ENCODE measurements at places on chromosomes 13 and 19.

DNA sequence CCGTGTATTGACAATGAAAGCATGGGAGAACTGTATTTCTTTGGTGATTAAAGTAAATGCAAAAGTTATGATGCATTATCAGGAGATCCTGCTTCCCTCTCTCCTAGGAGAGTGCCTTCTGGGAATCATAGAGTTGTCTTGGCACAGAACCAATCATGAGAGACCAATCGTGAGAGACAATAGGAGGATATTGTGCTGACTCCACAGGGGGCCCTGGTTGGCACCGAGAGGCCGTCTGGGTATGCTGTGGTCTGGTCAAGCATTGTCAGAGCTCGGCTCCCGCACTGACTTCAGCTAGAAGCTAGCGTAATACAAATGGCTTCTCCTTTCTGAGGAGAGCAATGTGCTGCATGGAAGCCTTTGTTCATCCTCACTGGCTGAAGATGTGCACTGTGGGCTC, 131.5 kb upstream of the GJB6 start:
- H3K36me3 ChIP-seq, result no peaks in the 10 kb centered on the region
- no peak overlapping the region for H3K27ac ChIP-seq
- peaks cover 12% of the 10 kb centered on the region for H3K4me1 ChIP-seq
- H3K4me3 ChIP-seq, result no peak overlapping the region

- H3K36me3 ChIP-seq, result no peaks in the 10 kb centered on the region
- H3K27ac ChIP-seq, result no peak overlapping the region
- peaks cover 41% of the 10 kb centered on the region for H3K27me3 ChIP-seq
- H3K4me3 ChIP-seq, result no peak overlapping the region
- H3K4me1 ChIP-seq, result no peaks in the 10 kb centered on the region
Measured at GRCh38 chr13:98697791-98698190, 54.7 kb downstream of the SLC15A1 start.

DNA sequence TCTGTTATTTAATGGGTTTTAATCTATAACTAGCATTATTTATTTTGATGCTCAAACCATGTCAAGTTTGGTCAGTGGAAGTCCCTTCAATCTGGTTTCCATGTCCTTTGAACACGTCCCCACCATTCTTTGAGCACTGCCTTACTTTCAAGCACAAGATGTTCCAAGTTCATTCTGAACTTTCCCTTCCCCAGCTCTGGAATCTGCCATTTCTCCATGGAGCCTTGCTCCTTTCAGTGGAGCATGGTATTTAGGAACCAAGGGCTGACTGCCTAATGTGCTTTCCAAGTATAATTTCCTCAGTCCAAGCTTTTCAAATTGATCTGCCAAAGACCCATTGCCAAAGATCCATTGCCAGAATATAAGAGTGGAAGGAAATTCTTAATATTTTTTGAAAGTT, 1.1 kb upstream of the ZNF546 start:
- H3K27me3 ChIP-seq, result no peaks in the 10 kb centered on the region
- H3K4me1 ChIP-seq, result peaks cover 37% of the 10 kb centered on the region
- no peak for DNase-seq
- H3K36me3 ChIP-seq, result peaks cover 8% of the 10 kb centered on the region

DNA sequence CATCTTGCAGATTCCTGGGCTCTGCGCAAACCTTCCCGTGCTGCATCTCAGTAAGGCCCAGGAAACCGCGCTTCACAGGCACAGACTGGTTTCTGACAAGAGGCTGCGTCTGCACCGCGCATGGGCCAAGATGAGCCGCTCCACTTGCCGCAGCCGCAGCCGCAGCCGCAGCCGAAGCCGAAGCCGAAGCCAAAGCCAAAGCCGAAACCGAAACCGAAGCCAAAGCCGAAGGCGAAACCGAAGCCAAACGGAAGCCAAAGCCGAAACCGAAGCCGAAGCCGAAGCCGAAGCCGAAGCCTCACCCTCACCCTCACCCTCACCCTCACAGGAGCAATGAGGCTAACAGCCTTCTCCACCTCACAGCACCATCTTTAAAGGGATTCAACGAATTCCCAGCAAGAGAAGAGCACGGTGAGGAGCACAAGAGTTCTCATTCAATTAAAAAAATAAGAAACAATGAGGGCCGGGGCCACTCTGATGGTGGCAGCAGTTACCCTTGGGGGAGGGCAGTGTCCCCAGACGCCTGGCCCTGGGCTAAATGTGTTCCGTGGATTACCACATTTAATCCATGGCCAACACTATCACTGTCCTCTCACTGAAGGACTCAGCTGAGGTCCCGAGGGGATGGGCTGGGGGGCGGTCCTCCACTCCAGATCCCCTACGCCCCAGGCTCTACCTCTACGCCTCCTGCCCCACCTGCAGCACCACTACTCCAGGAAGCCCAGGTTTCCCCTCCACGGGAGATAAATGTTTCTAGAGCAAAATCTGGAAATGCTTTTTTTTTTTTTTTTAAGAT, 29.1 kb downstream of the ZNF787 start:
- peak overlapping the region; percentile 64 for H3K4me3 ChIP-seq
- peaks cover 24% of the 10 kb centered on the region for H3K36me3 ChIP-seq
- peaks cover 23% of the 10 kb centered on the region for H3K4me1 ChIP-seq
- H3K27ac ChIP-seq, result peak overlapping the region; percentile 85

GRCh38 chr19:18698321-18699167, 15.1 kb downstream of the CRTC1 start:
- peaks cover 10% of the 10 kb centered on the region for H3K36me3 ChIP-seq
- peaks cover 33% of the 10 kb centered on the region for H3K4me1 ChIP-seq
- H3K4me3 ChIP-seq, result peak overlapping the region; percentile 83
- no peak for DNase-seq

DNA sequence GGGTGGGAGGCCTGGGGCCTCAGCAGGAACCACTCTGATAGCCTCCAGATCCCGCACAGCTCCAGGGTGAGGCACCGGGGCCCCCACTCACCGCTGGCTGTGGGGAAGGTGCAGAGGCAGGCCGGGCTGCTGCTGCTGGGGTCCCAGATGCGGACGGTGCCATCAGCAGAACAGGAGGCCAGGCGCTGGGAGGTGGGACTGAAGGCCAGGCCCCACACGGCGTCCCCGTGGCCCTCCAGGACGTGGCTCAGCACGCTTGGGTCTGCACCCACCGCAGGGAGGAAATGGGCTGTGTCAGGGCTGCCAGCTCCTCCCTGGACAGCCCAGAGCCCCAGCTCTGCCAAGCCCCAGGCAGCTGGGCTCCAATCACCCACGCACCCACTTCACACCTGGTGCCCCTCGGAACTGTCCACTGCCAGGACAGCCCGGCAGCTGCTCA, 6.1 kb upstream of the PRKD2 start:
- no peaks in the 10 kb centered on the region for H3K27me3 ChIP-seq
- peaks cover 37% of the 10 kb centered on the region for H3K4me1 ChIP-seq
- no peak overlapping the region for H3K27ac ChIP-seq
- no peak for DNase-seq
- H3K4me3 ChIP-seq, result no peak overlapping the region

DNA sequence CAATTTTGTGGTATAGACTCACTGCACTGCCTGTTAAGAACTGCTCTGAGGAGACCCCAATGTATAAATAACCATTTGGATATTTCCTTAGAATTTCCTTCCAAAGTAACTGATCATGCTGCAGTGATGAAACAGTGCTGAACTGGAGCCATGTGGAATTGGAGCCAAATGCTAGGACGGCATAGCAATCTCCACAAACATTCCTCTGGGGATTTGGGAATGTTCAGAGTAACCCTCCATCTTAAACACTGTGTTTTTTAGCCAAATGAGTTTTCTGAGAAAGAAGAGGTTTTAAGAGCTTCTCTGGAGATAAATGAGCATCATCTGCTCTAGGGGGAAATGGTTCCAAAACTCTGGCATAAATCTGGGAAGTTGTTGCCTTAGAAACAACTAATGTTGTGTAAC, 98.2 kb downstream of the OLFM4 start:
- no peaks in the 10 kb centered on the region for H3K4me1 ChIP-seq
- H3K4me3 ChIP-seq, result no peak overlapping the region
- H3K36me3 ChIP-seq, result no peaks in the 10 kb centered on the region
- no peak overlapping the region for H3K27ac ChIP-seq

DNA sequence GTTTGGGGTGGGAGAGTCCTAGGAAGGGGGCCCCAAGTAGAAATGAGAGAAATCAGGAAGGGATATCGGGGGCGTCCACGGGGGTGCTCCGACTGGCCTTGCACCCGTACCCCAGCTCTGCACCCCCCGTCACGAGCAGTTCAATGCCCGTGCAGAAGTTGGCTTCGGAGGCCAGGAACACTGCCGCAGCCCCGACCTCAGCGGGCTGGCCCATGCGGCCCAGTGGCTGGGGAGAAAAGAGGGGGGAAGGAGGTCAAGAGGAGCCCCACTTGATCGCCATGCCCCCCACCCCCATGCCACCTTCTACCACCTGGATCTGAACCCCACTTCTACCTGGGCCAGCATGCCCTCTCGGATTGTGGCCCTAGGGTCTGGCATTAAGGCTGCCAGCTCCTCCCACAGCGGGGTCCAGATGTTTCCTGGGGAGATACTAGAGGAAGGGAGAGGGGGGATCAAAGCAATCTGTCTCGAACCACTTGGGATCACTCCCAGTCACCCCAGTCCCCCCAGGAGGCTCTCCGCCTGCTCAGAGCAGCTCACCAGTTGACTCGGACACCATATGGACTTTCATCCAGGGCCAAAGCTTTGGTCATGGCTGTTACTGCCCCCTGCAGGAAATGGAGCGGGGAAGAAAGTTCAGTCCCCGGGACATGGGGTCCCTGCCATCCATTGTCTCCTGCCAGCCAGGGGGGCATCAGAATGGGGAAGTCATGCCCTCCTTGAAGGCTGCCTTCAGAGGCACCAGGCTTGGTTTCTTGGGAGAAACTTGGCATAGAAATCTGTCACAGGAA, 2.5 kb upstream of the BCAT2 start:
- H3K27me3 ChIP-seq, result no peaks in the 10 kb centered on the region
- H3K4me3 ChIP-seq, result peak overlapping the region; percentile 81
- peak overlapping the region; percentile 84 for H3K27ac ChIP-seq
- no peaks in the 10 kb centered on the region for H3K36me3 ChIP-seq

DNA sequence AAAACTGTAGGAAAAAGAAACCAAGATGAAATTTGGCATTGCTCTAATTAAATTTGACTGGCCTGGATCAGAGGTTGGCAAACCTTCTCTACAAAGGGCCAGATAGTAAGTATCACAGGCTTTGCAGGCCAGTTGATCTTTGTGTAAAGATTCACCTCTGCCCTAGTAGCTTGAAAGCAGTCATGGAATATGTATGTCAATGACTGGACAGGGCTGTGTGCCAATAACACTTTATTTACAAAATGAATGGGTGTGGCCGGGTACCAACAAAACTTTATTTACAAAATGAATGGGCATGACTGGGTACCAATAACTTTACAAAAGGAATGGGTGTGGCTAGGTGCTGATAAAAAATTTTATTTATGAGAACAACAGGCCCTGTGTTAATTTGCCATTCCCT, 20.0 kb downstream of the SIN3B start:
- no peak for DNase-seq
- H3K36me3 ChIP-seq, result peaks cover 33% of the 10 kb centered on the region
- H3K27ac ChIP-seq, result no peak overlapping the region
- no peaks in the 10 kb centered on the region for H3K4me1 ChIP-seq
- no peaks in the 10 kb centered on the region for H3K27me3 ChIP-seq
- H3K4me3 ChIP-seq, result no peak overlapping the region
